Panc1 (cell line): ENCODE measurements at places on chromosomes 12 and 14.
A peak's percentile ranks its signal among the peaks of the same experiment; 100 is the strongest.

- DNase-seq = no peak
Measured at GRCh38 chr12:102462795-102463465, 17.4 kb downstream of the IGF1 start.

- no peak for DNase-seq
Measured at GRCh38 chr12:59389968-59390576, 205.8 kb upstream of the SLC16A7 start.

DNA sequence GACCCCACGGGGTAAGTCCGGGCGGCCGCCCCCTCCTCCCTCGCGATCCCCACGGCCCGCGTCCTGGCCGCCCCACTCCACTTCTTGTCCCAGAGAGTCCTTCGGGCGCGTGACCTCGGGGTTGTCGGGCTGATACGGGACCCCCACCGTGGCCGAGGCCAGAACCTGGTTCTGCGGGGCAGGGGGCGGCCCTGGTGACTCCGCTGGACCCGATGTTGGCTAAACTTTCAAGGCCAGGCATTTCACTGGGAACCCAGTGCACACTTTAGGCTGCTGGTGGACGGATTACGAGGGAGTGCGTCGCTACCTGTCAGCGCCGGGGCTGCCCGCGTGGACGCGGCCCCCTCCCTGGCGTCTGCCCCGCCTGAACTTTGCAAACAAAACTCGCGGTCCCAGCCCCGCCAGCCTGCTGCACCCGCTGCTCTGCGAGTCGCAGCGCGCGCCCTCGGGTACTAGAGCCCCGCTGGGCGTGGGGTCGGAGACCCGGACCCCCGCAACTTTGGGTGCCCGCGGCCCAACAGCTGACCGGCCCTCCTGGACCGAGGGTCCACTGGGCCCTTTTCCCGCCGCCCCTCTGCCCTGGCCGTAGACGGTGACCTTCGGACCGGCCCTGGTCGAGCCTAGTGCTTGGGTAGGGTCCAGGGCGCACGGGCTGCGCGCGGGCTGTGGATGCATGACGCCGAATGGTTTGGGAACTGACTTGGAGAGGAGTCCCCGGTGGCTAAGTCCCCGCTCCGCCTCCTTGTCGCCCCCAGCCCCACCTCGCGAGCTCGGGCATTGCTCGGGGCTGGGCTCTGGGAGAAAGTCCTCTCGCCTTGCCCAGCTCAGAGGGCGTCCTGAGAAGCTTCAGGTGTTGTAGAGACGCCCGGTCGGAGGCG lies 624 bp downstream of the RIN3 start:
- no peak for DNase-seq

DNA sequence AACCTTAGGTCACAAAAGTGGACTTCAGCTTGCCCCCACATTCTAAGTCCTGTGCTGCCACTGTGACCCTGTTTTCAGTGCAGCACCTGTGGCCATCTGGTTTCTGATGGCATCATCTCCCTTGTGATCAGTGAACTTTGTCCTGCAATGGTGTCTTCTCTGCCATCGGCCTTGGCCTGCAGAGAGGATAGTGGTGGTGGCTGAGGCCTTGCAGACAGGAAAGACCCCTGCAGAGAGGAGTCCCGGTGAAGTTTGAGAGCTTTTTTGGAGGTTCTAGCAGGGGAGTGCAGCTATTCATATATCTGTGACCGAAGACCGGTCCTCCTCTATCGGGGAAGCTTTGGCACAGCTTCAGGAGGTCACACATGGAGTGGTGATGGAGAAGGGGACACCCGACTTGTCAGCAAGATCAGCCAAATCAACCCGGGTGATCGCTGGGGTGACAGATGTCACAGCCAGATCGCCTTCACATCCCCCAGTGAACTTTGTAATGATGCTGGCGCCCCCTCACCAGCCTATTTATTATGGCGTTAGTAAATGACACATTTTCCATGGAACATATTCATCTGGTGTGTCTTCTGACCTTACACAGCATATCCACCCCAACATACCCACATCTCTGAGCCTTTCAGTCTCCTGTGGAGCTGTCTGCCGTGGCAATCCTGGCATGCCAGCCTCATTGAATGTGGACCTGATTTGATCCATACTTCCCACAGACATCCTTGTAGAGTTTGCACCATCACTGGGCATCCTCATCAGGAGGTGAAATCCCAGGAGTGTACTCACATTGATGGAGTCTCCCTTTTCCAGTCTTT lies 136.1 kb downstream of the PAPOLA start:
- DNase-seq = no peak

DNA sequence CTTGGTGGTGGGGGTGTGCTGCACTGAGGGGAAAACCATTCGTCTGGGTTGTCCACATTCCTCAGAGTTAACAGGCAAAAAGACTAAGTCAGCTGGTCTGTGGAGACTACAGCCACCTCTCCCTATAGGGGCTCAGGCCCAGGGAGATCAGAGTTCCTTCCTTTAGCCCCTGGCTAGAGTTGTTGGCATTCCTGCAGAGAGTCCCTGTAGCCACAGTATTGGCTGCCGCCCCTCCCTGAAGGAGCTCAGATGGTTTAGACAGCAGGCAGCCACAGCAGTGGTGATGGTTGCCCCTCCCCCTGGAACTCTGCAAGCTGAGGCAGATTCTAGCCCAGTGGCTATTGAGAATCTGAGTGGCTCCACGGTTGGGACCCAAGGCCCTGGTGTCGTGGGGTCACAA lies 1072.5 kb upstream of the ATXN7L3B start:
- DNase-seq = no peak

DNA sequence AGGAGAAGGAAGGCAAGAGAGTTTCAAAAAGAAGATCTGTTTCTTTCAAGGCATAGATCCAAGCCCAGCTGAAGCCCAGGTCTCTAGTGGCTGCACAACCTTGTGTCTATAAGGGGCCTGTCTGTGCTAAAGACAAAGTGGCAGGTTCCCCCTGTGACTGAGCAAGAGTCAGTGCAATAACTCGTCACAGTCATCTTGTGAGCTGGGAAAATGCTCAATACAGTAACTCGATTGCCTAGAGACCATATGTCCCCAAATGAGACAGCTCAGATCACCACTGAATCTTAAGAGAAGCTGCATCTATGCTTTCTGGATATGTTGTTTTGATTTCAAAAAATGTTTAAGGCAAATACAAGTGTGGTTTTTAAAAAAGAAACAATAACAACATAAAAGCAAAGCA lies 24.2 kb downstream of the ST8SIA1 start:
- DNase-seq = no peak

DNA sequence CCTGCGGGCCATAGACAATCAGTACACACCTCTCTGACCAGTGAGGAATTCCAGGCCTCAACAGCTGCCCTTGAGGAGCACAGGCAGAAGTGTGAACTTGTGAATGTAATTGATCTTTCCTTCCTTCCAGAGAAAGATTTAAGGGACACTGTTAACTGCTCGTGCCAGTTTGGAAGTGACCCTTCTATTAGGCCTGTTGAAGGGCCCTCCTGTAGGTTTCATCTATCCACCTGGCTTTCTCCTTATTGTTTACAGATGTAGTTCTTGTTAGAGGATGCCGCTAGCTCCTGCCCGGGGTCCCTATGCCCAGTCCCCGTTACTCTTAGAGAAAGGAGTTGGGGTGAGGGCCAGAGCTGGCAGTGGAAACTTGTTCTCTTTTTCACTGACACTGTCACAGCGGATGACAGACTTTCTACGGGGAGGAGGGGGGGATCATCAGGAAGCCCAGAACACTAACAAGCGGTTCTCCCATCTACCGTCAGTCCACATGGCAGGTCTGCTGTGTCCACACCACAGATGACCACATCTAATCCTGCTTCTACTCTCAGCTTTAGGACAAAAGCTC lies 42.6 kb downstream of the SH2B3 start:
- DNase-seq = no peak

DNA sequence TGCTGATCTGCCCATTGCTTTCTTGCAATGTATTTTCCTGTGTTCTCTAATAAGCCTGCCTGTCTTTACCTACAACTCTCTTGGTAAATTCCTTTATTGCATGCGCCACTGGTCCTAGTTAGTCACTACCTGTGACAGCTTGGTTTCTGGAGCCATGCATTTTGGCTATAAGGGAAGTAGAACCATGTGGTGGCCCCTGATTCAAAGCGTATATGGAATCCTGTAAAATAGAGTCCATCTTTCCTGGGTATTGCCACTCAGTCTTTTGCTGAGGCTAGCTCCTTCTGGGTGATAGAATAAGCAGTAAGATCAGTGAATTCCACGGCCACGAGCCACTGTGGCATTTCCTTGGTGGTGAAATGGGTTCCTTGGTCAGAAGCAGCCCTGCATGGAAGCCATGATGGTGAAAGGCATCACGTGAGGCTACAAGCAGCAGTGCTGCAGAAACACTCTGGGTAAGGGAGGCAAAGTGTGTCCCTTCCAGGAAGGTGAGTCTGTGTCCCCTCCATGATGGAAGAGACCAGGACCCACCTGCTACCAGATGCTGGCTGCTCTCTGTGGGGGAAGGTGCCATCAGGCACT lies 19.6 kb downstream of the TNFAIP2 start:
- no peak for DNase-seq

DNA sequence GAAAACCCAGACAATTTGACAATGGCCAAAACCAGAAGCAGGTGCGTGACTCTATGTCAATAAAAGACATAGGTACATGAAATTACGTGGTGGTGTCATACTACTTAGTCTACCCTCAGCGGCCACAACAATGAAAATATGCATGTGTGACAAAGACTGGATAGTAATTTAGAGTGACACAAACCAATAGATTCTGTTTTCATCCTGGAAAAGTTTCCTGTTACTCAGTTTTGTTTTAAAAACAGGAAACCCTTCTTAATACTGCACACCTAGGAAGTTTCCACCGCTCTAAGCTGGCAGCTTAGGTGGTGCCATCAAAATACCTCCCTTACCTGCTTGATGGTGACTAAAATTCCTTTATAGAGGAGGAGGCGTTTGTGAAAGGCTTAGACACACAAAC lies 15.1 kb downstream of the POU6F1 start:
- no peak for DNase-seq

GRCh38 chr12:122366685-122367475 lies 55.6 kb downstream of the CLIP1 start:
- peak; percentile 74 for DNase-seq

GRCh38 chr12:124804011-124804621 lies 59.5 kb downstream of the SCARB1 start:
- no peak for DNase-seq

DNA sequence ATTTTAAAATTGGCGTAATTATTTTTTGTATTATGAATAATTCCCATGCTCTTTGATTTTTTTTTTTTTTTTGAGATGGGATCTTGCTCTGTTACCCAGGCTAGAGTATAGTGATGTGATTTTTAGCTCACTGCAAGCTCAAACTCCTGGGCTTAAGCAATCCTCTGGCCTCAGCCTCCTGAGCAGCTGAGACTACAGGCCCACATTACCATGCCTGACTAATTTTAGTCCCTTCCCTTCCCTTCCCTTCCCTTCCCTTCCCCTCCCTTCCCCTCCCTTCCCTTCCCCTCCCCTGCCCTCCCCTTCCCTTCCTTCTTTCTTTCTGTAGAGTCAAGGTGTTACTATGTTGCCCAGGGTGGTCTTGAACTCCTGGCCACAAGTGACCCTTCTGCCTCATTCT lies 9.4 kb upstream of the KIF26A start:
- DNase-seq = no peak

DNA sequence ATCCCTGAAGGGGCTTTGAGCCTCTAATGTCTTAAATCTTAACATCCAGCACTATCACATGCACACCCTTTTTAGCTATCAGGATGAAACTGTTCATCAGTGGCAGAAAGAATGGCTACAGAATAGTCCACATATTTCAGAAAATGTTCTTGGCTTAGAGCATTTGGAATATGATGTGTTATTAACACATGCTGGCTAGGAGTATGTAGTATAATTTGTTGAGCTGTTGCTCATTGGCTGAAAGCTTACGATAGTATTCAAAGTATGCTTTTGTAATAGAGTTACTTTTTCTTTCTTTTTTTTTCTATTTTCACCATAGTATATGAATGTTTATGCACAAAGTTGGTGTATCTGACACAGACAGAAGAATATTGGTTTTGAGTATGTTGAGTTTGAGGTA lies 55.1 kb downstream of the MNAT1 start:
- no peak for DNase-seq

DNA sequence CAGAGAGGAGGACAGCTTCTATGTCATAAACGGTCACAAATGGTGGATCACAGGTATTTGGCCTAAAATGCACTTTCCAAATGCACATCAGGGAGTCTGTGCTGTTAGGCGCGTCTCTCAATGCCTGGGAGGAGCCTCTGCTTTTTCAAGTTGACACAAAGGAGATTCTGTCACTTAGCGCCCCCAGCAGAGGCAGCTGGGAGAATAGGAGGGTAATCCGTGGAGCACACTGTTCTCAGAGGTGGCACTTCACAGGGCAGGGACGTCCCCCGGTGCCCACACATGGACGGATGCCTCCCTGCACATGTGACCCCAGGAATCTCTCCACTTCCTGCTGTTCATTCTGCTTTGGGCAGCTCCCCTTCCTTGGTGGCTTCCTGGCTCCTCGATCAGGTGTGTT lies 19.4 kb upstream of the ALDH2 start:
- no peak for DNase-seq
